ENCODE measurements at places on chromosomes 1 and 21.

DNA sequence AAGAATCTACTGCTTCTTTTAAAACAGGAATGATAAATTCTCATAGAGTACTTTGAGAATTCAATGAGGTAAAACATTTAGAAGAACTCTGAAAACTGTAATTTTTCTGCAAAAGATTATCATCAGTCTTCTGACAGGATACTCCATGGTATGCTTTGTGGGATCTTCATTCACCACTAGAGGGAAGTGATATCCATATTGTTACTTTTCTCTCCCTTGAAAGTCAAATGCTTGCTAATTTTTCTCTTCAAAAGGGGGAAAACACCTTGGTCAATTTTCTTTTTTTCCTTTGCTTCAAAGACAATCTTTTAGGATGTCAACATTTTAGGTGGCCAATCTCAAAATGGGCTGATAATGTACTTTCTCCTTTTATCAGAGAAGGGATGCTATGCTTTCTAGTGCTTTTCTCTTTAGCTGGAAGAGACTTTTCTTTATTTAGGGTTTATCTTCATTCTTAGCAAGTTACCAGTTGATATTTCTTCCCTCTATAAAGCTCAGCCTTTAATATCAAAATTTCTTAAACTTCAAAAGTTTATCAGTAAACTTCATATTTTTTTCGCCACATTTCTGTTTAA, 95.5 kb downstream of the NEGR1 start:
- no peak for DNase-seq

DNA sequence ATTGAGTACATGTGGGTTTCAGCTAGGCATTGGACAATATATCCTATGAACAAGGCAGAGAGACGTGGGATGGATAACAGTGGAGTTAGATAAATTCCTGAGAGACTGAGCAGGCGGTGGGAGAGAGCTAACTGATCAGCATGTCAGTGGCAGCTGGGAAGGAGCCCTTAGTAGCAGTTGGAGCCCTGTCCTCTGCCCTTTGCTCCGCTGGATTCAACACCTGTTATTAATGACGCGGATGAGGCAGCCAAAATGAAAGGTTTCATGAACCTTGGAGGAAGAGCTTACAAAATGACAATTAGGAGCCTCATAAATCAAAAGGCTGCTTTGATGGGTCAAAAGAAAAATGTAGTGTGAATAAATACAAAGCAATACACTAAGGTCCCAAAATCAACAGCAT, 16.1 kb downstream of the UBIAD1 start:
- no peak for DNase-seq

- DNase-seq = no peak
Measured at GRCh38 chr1:239382666-239383065, 3.7 kb upstream of the CHRM3 start.

DNA sequence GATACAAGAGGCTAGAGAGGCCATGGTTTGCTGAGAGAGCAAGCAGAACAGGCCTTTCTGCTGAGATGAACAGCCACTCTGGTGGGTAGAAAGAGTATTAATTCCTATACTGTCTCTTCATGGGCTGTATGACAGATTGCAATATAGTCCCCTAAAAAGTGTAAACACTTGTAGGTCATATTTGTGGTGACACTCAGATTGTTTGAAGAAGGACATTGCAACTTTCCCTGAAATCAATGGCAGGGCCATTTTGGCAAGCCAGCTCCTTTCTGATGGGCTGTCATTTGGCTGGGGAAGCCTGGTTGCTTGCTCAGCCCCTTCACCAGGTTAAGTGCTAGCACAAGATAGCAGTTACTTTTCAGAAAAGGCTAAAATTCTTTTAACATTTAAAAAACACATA, 27.5 kb downstream of the RAB4A start:
- no peak for DNase-seq

- no peak for DNase-seq
Measured at GRCh38 chr1:198253668-198254067, 96.9 kb downstream of the NEK7 start.

Measured in amniotic stem cell (primary cell).